T1000 (cell line): ENCODE measurements at places on chromosomes 13 and 19.

- no peak for DNase-seq
These were observed 1.6 kb downstream of the CYSLTR2 start for GRCh38 chr13:48655291-48655690.

DNA sequence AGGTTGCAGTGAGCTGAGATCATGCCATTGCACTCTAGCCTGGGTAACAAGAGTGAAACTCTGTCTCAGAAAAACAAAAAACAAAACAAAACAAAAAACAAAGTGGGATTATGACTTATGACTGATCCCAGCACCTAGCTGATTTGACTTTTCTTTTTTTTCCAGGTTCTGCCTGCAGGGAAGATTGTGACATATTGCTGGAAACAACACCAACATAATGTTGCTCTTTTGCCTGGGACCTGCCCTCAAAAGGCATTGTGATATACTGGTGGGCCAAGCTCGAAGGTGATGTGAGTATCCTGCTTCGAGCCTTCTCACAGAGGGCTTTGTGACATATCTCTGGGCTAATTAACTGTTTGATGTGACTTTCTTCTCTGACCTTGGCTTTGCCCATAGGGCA, 42.0 kb upstream of the ZNF43 start:
- DNase-seq: no peak

DNA sequence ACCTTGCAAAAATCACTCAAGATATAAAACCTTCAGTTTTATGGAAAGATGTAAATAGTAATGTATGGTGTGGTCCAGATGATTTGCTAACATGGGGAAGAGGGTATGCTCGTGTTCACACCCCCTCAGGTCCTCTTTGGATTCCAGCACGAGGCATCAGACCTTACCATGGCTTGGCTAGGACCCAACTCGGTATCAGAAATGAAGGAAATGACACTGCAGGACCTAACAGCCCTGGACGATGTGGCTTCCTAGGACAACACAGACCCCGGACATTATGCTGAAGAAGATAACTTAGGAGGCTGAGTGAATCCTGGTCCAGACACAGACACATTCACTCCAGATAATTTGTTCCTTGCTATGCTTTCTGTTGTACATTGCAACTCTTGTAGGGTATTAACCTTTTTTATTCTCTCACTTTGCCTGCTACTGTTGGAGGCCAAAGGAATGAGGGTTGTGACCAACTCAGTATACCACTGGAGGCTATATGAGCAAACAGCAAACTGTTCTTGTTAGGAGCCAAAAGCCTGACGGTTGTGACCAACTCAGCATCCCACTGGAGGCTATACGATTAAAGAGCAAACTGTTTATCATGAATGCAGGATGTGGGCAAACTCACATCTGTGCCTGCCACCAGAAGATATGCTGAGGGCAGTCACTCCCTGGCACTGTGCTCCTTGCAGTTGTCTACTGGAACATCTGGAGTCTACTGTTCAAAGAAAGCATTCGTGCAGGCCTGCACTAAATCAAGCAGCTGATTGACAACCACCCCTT, 121.7 kb downstream of the ZNF429 start:
- no peak for DNase-seq

- DNase-seq: no peak
These were observed 551 bp downstream of the FZR1 start for GRCh38 chr19:3506384-3507340.

- DNase-seq: no peak
These were observed 44.4 kb upstream of the C1QTNF9 start for GRCh38 chr13:24264976-24265375.

- DNase-seq: no peak
These were observed 60.6 kb downstream of the LNX2 start for GRCh38 chr13:27559719-27560118.

GRCh38 chr19:3556423-3556977, 886 bp downstream of the MFSD12 start:
- DNase-seq: no peak

DNA sequence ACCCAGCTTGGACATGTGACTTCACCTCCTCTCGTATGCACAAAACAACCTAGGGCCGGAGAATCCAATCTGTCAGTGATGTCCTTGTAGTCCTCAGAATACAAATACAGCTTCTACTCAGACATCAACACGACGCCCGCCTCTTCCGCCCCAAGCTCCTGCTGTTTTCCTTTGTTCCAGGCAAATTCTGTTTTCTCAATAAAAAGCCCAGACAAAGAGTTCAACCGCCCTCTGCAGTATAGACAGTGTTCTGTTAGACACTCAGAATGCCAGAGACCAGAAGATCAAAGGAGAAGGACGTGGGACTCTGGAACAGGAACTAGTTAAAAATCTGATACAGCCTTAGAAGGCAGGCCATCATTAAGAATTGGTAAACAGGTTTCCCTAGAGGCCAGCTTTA, 42.0 kb upstream of the GGACT start:
- no peak for DNase-seq

DNA sequence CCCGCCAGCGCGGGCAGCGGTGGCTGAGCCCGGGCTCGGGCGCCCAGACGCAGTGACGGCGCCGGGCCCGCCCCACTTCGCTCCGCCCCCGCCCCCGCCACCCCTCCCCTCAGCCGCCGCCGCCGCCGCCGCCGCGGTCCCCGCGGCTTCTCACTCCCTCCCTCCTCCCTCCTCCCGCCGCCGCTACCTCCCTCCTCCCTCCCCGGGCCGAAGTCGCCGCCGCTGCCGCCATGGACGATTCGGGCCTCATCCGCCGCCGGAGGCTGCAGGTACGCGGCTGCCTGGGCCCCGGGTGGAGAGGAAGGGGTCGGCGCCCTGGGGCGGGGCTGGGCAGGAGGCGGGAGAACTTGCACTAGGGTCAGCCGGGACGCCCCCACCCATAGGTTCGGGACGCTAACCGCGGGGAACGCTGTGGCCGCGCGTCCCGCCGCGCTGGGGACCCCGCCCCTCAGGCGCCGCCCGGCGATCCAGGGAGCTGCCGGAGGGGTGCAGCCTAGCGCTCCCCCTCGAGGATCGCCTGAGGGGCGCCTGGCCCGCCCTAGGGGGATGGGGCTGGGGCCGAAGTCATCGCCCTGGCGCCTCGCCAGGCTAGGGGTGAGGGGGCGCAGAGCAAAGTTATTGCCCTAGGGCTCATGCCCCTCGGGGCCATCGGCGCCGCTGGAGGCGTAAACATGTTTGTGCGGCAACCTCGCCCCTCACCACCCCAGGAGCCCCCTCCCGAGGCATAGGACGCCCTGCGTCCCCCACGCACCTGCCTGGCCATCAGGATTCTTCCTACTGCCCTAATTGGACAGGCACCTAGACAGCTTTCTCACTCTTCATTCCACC, 427 bp downstream of the RTBDN start:
- no peak for DNase-seq

DNA sequence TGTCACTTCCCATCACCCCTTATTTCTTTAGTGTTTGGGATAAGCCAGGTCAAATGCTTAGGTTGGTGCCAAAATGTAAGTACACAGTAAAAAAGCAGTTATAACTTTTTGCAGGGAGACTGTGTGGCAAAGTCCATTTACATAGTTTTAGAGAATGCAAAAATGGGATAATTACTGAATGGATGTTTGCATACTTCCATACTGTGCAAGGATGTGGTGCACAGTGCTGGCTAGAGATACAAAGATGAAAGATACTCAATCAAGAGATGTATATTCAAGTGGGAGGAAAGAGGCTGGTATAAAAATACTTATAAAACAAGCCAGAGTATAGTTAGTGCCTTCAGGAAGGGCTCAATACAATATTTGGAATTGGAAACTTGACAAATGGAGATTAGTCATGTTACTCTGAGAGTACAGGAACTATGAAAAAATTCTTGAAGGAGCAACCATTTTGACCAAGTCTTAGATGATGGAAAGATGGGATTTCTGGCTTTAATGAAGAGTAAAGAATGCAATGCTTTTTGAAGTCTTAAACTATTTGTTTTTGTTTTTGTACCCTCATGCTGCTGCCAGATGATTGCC, 8.0 kb downstream of the PDS5B start:
- DNase-seq: no peak

- DNase-seq: no peak
These were observed 496.4 kb downstream of the FOXO1 start for GRCh38 chr13:40170091-40170490.

- DNase-seq: no peak
These were observed 830.9 kb upstream of the PCDH20 start for GRCh38 chr13:62246581-62246980.
